ENCODE measurements at places on chromosomes 11 and 22.

DNA sequence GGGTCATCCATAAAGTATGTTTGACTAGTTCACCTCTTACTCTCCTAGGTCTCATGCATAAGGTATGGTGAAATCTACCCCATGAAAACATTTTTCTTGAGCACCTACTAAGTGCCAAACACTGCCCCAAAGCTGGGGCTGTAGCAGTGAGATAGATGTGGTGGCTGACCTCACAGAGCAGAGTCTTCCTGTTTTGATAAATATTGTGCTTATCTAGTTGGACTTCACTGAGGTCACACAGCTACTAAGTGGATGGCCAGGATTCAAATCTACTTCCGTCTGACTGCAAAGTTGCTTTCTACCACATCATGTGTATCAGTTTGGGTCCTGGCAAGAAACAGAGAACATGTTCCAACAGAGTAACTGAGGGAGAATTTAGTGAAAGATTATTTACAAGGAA lies 6.4 kb upstream of the HTATIP2 start:
- H3K27ac ChIP-seq = no peak overlapping the region
- no peak for DNase-seq
- H3K4me3 ChIP-seq = no peak overlapping the region

GRCh38 chr11:117874253-117874909 lies 2.1 kb downstream of the FXYD6 start:
- H3K27me3 ChIP-seq = peaks cover 42% of the 10 kb centered on the region
- H3K4me3 ChIP-seq = no peak overlapping the region
- H3K36me3 ChIP-seq = no peaks in the 10 kb centered on the region
- peaks cover 32% of the 10 kb centered on the region for H3K4me1 ChIP-seq
- no peak for DNase-seq

GRCh38 chr11:75547617-75548058 lies 14.4 kb upstream of the SERPINH1 start:
- DNase-seq = no peak
- H3K27ac ChIP-seq = no peak overlapping the region
- no peaks in the 10 kb centered on the region for H3K27me3 ChIP-seq

GRCh38 chr22:43004362-43005035 lies 10.4 kb downstream of the PACSIN2 start:
- peaks cover 20% of the 10 kb centered on the region for H3K4me1 ChIP-seq
- no peaks in the 10 kb centered on the region for H3K27me3 ChIP-seq
- DNase-seq = no peak
- no peak overlapping the region for H3K27ac ChIP-seq

DNA sequence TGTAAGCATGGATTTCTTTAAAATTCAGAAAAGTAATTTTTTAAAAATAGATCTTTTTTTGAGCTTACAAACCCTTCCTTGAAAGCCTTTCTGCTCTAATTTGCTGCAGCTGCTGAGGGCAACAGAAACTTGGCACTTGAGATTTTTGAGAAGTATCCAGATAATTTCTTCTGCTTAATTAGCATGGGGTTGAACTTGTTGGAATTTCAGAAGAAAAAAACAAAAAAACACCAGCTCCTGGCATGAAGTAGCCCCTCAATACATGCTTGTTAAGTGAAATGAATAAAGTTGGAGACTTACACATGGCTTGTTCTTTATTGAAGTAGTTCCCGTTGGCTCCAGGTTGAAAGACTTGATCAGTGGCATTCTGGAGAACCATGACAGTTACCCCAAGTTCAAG lies 331.4 kb upstream of the RAG2 start:
- H3K4me1 ChIP-seq = no peaks in the 10 kb centered on the region
- no peaks in the 10 kb centered on the region for H3K36me3 ChIP-seq
- no peak overlapping the region for H3K27ac ChIP-seq
- no peak overlapping the region for H3K4me3 ChIP-seq
- H3K27me3 ChIP-seq = no peaks in the 10 kb centered on the region
- no peak for DNase-seq

- no peaks in the 10 kb centered on the region for H3K27me3 ChIP-seq
- no peaks in the 10 kb centered on the region for H3K36me3 ChIP-seq
- no peak overlapping the region for H3K27ac ChIP-seq
- no peak overlapping the region for H3K4me3 ChIP-seq
- no peaks in the 10 kb centered on the region for H3K4me1 ChIP-seq
These were observed 166.0 kb upstream of the RASSF10 start for GRCh38 chr11:12842933-12843636.

DNA sequence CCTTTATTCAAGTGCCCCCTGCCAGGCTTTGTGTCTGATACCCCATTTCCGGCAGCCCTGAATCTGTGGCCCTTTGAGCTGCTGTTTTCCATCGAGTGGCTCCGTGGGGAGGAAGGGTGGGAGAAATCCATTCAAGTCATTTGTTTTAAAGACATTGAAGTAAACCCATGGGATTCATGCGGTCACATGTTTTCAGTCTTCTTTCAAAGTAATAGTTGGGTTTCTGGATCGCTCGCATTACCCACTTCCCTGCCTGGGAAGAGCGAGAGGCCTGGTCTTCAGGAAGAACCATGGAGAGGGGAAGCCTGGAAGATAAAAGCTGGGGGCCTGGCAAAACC lies 14.4 kb downstream of the DAGLA start:
- no peak overlapping the region for H3K27ac ChIP-seq
- DNase-seq = no peak
- H3K4me3 ChIP-seq = no peak overlapping the region
- peaks cover 32% of the 10 kb centered on the region for H3K4me1 ChIP-seq
- no peaks in the 10 kb centered on the region for H3K36me3 ChIP-seq
- no peaks in the 10 kb centered on the region for H3K27me3 ChIP-seq

- no peak for DNase-seq
- no peak overlapping the region for H3K27ac ChIP-seq
- no peaks in the 10 kb centered on the region for H3K36me3 ChIP-seq
These were observed 12.7 kb upstream of the MSANTD2 start for GRCh38 chr11:124812876-124813275.

GRCh38 chr22:47654922-47655491 lies 892.6 kb downstream of the TBC1D22A start:
- no peaks in the 10 kb centered on the region for H3K4me1 ChIP-seq
- DNase-seq = no peak
- H3K27ac ChIP-seq = no peak overlapping the region
- H3K27me3 ChIP-seq = no peaks in the 10 kb centered on the region

DNA sequence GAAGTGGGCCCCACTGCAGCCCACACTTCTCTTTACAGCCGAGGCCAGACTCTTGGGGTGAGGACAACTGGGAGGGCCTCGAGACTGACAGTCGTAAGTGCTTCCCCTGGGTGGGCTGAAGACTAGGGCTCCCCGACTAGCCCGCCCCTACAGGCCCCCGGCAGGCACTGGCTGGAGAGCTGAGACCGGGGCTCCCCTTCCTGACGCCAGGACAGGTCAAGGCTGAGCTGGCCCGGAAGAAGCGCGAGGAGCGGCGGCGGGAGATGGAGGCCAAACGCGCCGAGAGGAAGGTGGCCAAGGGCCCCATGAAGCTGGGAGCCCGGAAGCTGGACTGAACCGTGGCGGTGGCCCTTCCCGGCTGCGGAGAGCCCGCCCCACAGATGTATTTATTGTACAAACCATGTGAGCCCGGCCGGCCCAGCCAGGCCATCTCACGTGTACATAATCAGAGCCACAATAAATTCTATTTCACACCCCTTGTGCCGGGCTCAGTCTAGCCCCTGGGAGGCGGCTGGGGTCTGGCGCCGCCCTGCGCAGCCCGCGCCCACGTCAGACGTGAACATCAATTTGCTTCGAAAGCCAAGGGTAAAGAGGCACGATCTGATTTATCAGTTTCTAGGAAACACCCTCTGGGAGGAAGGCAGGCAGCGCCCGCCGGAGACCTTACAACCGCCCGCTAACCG lies 13.5 kb downstream of the SCYL1 start:
- H3K4me1 ChIP-seq = peaks cover 10% of the 10 kb centered on the region
- no peaks in the 10 kb centered on the region for H3K27me3 ChIP-seq
- no peak overlapping the region for H3K27ac ChIP-seq
- DNase-seq = no peak
- H3K4me3 ChIP-seq = no peak overlapping the region

- H3K4me3 ChIP-seq = no peak overlapping the region
- H3K27ac ChIP-seq = no peak overlapping the region
- no peaks in the 10 kb centered on the region for H3K27me3 ChIP-seq
These were observed 4.9 kb downstream of the CLDN5 start for GRCh38 chr22:19519041-19519926.

DNA sequence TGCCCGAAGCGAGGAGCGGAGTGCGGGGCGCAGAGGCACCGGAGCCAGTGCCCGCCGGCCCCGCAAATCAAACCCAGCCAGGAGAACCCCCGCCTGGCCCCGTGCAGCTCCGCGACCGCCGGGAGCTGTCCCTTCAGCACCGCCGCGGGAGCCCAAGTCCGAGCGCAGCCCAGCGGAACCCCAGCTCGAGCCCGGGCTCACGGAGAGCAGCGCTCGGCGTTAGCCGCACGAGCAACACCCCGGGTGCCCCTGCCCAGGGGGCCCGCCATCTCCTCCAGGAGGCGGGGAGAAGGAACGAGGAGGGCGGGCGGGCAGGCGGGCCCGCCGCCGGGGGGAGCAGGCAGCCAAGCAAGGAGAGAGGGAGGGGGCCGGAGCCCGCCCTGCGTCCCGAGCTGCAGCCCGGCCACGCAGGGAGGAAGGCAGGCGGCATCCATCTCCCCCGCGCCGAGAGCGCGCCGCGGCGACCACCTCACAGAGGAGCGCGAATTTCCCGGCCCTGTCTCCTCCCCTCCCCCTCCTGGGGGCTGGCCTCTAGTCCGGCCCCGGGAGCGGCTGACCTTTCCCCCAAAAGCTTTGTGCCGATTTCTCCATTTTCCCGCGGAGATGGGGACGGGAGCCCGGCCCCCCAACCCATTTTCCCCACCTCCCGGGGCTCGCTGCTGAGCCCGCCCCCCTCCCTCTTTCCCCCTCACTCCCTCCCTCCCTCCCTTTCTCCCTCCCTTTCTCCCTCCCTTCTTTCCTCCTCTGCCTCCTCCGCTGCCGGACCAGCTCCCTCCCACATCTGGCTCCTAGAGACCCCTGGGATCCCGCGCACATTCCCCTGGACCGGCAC lies 621 bp downstream of the KCNC1 start:
- H3K4me1 ChIP-seq = no peaks in the 10 kb centered on the region
- no peak overlapping the region for H3K27ac ChIP-seq
- no peaks in the 10 kb centered on the region for H3K36me3 ChIP-seq
- peaks cover 19% of the 10 kb centered on the region for H3K27me3 ChIP-seq

GRCh38 chr11:46597609-46598219 lies 3.9 kb upstream of the AMBRA1 start:
- no peaks in the 10 kb centered on the region for H3K36me3 ChIP-seq
- H3K27me3 ChIP-seq = no peaks in the 10 kb centered on the region
- no peak overlapping the region for H3K27ac ChIP-seq
- no peak for DNase-seq

DNA sequence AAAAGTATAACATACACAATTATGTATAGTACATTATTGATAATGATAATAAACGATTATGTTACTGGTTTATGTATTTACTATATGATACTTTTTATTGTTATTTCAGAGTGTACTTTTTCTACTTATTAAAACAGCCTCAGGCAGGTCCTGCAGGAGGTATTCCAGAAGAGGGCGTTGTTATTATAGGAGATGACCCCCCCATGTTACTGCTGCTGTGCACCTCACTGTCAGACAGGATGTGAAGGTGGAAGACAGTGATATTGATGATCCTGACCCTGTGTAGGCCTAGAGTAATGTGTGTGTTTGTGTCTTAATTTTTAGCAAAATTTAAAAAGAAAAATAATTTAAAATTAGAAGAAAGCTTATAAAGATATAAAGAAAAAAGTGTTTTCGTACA lies 57.6 kb downstream of the REXO2 start:
- no peaks in the 10 kb centered on the region for H3K27me3 ChIP-seq
- H3K4me3 ChIP-seq = no peak overlapping the region

DNA sequence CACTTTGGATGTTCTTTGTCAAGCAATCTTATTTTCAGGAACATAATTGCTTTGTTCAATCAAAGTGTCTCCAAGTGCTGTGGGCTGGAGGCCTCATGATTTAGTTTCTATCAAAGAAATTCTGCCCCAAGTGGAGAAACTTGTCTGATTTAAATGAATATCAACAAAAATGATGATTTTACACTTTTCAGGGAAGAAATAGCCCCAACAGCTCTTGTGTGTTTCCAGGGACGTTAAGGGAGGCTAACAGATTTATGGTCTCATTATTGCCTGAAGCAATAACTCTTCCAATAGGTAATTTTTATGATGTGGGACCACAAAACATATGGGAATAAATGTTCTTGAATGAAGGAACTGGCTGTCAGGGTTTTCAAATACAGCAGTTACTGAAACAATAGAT lies 699.1 kb downstream of the FAM181B start:
- no peaks in the 10 kb centered on the region for H3K27me3 ChIP-seq
- H3K27ac ChIP-seq = no peak overlapping the region
- no peaks in the 10 kb centered on the region for H3K4me1 ChIP-seq
- DNase-seq = no peak
- no peaks in the 10 kb centered on the region for H3K36me3 ChIP-seq

DNA sequence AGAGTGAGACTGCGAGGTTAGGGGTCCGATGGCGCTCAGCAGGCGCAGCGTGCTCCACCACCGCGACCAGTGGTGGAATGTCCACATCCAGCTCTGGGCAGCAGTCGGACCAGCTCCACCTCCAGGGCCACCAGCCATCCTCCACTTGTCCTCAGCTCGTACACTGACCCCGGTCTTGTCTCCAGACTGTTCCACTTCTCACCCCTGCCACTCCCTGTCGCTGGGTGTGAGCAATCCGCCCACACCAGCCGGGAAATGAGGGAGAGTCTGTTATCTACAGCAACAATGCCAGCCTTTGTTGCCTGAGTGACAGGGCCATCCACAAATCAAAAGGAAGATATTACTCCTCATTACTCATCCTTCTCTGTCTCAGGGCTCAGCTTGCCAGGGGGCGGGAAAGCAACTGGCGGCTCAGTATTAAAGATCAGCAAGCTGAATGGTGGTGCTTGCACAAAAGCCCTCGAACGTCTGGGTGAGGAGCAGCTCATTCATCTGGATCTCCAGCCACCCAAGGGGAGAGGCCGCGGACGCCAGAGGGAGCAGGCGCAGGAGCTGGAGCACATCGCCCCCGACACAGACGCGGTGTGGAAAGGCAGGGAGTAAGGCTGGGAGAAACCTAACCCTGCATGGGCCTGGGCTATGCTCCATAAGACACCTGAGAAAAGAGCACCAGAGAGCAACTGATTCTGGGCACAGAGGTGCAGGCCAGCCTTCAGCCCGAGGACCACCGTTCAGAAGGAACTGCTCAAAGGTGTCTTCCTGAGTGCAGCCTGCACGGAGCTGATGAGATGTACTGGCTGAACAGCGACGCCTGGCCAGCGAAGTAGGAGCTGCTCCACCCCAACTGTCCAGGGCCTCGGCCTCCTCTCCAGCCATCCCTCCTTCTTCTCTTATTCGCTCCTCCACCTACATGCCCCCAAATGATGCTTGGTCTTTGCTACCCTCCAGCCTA lies 21.9 kb downstream of the IGSF9B start:
- no peak overlapping the region for H3K4me3 ChIP-seq
- H3K27me3 ChIP-seq = no peaks in the 10 kb centered on the region
- no peak overlapping the region for H3K27ac ChIP-seq
- no peak for DNase-seq
- H3K36me3 ChIP-seq = peaks cover 7% of the 10 kb centered on the region

DNA sequence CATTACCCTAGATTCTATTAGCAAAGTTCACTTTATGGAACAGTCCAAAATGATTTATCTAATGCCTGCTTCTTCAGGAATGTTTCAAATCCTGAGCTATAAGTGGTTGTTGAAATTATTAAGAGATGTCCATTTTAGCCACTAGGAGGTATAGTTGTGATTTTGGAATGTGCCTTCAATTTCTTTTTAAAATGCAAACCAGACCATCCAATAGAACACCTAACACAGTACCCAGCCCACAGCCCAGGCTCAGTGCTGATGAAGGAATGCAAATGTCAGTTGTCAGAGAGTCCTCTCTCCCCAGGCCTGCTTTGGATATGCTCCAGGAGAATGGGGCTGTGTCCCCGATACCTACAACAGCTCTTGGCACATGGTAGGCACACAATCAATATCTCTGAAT lies 85.8 kb upstream of the E2F8 start:
- no peaks in the 10 kb centered on the region for H3K36me3 ChIP-seq
- no peak overlapping the region for H3K4me3 ChIP-seq
- no peak overlapping the region for H3K27ac ChIP-seq
- no peak for DNase-seq
